SW 1271 (cell line): ENCODE measurements at places on chromosomes 7 and 10.

- DNase-seq, result no peak
These were observed 314.4 kb upstream of the BMPER start for GRCh38 chr7:33590916-33591315.

DNA sequence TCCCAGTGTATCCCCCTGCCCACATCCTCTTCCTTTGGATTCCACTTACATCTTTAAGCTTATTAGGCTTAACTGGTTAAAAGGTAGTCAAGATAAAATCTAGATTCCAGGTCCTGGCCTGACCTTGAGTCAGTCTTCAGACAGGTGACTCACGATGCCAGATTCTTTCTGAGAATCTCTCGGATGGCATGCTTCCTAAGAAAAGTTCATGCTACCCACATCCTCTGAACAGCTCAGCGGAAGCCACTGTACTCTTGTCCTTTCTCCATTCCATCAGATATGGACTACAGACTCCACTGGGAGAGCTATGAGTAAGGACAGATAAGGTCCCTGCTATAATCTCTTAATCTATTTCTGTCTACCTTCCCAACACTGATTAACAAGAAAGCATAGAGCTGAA, 43.4 kb downstream of the DNMBP start:
- DNase-seq, result peak; percentile 87

- DNase-seq, result no peak
These were observed 15.2 kb upstream of the COMTD1 start for GRCh38 chr10:75250934-75251333.

DNA sequence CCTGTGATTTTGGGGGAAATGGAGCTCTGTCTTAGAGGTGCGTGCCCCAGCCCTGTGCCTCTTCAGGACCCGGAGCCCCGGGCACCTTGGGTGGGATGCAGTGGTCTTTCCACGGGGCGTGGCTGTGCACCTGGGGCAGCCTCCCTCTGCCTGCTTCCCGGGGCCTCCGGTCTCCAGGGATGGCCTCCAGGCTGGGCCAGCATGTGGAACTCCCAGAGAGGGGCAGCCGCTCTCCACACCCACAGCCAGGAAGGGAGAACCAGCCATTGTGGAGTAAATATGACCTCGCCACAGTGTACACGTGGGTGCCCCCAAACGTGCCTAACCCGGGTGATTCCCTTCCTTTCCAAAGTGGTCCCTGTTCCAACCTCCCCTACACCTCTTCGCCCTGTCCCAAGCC, 52.6 kb downstream of the JAKMIP3 start:
- DNase-seq, result no peak
